ENCODE measurements at places on chromosomes 12 and 14.

- no peak for DNase-seq
Measured at GRCh38 chr14:89178800-89179535, 238.1 kb downstream of the FOXN3 start.

GRCh38 chr12:63782466-63782865 is 2.8 kb downstream of the RXYLT1 start:
- DNase-seq = no peak

- DNase-seq = peak; percentile 7
Measured at GRCh38 chr12:130838284-130838950, 633 bp downstream of the STX2 start.

DNA sequence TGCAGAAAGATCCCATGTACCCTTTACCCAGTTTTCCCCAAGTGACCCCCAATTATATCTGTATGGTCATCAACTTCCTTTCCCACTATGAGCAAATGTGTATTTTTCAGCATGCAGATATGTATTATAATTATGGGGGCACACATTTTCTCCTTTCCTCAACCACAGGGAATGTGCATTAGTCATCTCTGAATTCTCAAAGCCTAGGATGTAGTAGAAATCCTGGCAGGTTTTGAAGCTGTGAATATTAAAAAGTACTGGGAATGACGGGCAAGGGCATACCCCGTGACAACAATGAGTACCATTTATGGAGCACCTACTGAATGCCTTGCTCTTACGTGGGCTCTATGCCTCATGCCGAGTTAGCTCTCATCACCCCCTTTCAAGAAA is 71.5 kb downstream of the VWF start:
- DNase-seq = no peak

GRCh38 chr12:13851828-13852227 is 129.6 kb downstream of the GRIN2B start:
- DNase-seq = no peak

DNA sequence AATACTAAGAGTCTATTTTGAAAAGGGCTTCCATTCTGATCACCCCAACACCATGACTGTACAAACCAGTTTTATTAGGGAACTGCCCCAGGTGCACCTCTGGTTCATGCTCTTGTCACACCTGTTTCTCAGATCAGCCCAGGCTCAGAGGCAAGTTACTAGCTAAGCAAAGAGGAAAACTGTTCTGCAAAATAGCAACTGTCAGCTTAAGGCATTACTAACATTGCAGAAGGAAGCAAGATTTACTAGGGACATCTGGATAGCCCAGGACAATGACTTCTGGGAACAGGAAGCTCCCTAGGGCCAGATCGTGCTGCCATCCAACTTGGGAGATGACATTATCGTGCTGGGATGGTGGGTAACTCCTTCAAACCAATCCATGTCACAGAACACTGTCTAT is 30.1 kb downstream of the ANAPC7 start:
- no peak for DNase-seq

DNA sequence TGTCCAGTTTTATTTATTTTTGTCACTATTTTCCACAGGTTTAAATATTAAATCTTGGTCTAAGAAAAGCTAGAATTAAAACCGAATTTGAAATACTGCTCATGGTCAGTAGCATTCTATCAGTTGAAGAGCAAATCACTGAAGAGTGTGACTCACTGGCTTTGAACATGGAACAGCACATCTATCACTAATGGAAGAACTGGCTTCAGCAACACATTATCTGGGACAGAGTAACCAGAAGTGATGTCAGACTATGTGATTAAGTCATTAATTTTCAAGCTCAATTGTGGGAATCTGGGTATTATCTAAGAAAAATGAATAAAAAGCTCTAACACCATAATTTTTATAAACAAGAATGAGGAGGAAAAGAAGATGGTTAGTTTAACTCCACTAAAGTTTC is 527.5 kb downstream of the TMTC2 start:
- DNase-seq = no peak

- DNase-seq = no peak
Measured at GRCh38 chr14:35281341-35281740, 10.8 kb upstream of the PSMA6 start.

GRCh38 chr14:51638071-51638944 is 13.4 kb upstream of the FRMD6 start:
- no peak for DNase-seq

DNA sequence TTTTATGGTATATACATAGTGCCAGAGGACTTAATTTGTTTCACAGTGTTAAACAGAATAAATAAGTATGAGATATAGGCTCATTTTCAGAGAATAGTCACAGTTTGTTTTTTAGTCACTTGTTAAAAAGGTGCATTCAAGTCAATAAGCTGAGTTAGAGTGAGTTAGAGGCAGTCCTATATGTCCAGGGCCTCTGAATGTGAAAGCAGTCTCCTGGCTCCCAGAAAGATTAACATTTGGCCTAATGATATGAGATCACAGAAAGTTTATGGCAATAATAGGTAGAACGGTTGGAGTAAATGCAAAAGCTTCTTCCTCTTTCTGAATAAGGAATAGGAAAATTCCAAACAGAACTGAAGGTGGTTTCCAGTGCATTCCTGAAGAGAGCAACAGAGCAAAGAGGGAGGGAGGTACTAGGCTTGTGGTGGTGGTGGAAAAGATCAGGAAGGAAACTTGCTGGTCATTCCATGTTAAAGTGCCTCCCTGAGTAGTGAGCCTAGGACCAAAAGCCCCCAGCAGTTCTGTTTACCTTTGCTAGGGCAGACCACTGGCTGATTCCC is 54.4 kb downstream of the SLC38A4 start:
- no peak for DNase-seq

DNA sequence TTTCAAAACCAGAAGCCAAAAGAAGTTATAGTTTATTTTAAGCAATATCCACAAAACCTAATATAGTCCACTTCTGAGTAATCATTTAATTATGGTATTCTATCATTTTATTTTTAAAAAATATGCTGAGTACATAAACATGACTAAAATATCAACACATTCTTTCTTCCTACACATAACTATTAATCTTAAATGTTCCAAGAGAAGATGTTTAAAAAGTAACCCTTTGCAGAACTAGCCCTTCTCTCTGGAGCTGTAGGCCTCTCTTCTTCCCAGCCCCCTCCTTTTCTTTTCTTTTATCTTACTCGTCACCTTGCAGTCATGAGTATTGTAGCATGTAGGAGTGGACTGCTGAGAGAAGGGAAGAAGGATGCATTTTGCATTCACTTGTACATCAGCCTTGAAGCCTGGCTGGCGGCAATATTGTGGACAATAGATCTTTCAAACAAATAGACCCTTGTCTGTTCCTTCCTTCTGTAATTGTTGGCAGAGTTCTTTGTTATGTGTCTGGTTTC is 941.9 kb downstream of the NRXN3 start:
- no peak for DNase-seq

DNA sequence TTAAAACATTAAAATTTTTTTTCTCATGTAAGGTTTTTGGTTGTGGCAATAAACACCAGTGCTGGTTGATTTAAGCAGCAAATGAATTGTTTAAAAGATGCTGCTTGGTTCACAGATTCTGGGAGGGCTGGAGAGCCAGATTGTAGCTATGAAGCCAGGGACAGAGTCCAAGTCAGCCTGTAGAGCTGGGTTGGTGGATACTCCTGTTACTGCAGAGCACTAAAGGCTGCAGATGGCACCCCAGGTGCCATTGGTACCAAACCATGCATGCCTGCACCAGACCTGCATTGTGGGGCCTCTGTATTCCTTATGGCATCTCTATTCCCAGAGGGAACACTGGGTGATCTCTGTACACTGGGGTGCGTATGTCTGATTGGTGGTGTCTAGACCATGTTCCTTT is 113.3 kb downstream of the SNAPC1 start:
- no peak for DNase-seq

DNA sequence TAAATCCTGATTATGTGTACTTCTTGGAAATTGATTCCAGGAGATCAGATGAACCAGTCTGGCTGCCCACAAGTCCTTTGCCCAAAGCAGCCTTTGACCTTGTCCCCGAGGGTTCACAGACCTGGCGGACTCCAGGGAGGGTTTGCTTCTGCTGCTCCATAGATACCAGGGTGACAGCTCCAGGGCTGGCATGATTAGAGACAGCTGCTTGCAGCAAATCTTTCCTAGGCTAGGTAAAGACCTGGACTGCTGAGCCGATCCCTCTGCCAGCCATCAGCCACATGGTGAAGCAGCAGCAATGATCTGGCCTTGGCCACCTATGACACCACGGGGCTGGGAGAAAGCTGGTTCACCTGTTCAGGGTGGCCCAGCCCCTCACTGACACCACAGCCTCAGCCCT is 10.1 kb upstream of the TBX5 start:
- DNase-seq = no peak

DNA sequence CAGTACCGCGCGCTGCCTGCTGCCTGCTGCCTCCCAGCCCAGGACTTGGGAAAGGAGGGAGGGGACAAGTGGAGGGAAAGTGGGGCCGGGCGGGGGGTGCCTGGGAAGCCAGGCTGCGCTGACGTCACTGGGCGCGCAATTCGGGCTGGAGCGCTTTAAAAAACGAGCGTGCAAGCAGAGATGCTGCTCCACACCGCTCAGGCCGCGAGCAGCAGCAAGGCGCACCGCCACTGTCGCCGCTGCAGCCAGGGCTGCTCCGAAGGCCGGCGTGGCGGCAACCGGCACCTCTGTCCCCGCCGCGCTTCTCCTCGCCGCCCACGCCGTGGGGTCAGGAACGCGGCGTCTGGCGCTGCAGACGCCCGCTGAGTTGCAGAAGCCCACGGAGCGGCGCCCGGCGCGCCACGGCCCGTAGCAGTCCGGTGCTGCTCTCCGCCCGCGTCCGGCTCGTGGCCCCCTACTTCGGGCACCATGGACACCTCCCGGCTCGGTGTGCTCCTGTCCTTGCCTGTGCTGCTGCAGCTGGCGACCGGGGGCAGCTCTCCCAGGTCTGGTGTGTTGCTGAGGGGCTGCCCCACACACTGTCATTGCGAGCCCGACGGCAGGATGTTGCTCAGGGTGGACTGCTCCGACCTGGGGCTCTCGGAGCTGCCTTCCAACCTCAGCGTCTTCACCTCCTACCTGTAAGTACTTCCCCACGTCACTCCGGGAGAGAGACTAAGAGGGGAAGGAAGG is at the start of gene LGR5:
LGR5 (plus strand) TSS at position 186 of the 732 bp plus-strand sequence; CDS start at position 469, 283 bp downstream.
- DNase-seq = no peak

DNA sequence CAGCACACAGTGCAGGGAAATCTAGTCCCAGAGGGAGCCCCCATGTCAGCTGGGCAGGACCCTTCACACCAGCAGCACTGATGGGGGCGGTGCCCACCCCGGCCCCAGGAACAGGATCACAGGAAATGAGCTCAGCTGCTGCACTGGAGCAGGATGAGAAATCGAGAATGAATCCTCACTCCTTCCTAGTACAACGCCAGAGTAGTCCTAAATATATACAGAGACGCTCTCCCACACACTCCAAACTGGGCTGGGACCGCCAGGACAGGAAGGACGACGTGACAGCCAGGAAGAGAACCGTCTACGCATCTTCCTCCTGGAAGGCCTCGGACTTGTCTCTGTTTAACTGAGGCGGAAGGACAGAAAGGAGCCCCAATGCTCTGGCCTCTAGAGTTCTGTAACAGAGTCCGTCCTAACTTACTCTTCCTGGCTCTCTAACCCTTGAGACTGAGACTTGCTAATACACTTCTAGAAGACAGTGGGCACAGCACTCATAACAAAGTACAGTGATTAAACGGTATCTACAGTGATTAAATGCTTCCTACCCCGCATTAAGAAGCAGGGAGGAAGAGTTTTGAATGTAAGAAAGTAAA is 33.4 kb downstream of the CDC42BPB start:
- no peak for DNase-seq

DNA sequence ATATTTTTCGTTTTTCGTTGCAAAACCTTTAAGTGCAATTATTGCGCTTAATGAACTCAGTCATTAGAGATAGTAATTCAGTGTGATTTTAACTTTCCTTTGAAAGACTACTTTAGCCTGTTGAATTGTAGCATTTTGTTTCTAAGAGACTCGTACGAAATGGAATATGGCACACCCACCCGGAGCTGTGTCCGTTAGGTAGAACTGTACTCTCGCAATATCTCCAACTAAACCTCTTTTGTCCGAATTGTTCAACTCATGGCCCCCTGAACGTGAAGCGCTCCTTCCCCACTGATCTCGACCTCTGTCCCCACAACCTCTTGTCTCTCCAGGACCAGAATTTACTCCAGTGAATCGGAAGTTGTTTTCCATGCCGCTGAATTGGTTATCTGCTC is 800 bp downstream of the PCNX4 start:
- peak; percentile 3 for DNase-seq

DNA sequence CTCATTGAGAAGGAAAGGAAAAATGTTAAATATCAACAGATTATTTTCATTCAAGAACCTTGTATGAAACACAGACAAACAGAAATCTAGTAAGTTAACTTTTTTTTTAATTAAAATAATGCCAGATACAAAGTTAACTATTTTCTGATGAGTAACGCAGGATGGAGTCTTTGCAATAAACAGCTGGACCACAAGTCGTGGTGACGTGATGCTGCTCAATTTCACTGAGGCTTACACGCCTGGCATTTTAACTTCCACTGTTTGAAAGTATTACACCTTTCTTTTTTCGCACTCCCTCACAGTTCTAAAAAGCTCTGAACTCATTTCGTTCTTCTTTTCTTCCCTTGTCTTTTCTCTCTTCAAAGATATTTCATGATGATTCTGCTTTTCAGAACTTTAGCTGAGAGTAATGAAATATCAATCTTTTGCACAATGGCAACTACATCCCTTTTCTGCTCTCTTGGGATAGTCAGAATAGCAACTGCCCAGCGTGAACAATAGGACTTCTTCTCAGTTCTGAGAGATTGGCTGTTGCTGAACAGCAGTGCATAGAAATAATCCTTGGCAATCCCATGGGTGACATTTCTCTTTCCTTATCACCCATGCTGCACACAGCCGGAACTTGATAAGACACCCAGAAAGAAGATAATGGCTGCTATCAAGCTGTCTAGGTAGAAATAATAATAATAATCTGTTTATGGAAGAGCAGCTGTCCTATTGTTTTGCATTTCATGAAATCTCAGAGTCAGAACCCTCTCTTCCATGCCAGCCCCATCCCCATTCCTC is 160.5 kb downstream of the BTG1 start:
- no peak for DNase-seq

- no peak for DNase-seq
Measured at GRCh38 chr12:115866909-115867525, 410.5 kb downstream of the MED13L start.

DNA sequence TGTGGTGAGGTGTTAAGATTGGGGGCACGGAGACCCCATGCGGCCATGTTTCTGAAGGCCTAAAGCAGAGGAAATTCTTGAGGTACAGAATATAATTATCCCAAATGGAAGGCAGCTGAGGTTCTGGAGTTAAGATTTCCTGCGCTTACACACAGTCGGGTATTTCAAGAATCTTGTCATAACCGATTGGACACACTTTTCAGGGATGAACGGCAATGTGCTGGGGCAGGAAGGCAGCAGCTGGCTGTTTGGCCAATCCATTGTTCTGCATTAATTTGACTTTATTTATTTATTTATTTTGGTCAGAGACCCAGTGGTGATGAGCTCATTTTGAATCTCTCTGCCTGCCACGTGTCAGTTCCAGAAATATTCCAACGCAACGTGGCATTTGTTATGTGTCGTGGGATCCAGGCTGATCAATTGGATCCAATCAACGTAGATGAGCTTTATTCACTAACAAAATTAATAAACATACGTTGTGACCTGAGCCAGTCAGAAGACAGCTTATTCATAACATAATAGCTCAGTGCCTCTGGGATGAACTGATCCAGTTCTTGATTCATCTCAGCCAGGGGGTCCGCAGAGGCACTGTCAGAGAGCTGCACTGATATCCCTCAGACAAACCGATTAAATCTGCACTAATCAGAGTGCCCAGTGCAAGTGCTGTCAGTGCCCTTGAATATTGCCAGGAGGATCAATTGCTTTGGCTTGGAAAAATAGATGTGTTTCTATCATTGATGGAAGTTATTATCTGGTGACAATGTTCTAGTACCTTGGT is 181.0 kb downstream of the KTN1 start:
- DNase-seq = no peak

- no peak for DNase-seq
Measured at GRCh38 chr12:96994900-96995299, 87.8 kb downstream of the NEDD1 start.
